WTC11 (cell line): ENCODE measurements at places on chromosomes 1 and 21. TPM values are rescaled to one million over a fixed set of nuclear protein-coding genes. Genes with fewer than 3 reads are reported as not detected.

KCND3 gene
- total RNA-seq, result 0.18 to 0.35 TPM (median 0.18 TPM) in 3 replicates

- no peak overlapping the region for H3K4me3 ChIP-seq
- DNase-seq, result no peak
- H3K27me3 ChIP-seq, result no peaks in the 10 kb centered on the region
- H3K36me3 ChIP-seq, result no peaks in the 10 kb centered on the region
- no peaks in the 10 kb centered on the region for H3K4me1 ChIP-seq
- no peak overlapping the region for H3K27ac ChIP-seq
Observed at GRCh38 chr1:163141556-163141955, 61.2 kb downstream of the RGS5 start.

ENAH gene
- total RNA-seq, result 223 to 229 TPM (median 227 TPM) in 3 replicates

- peaks cover 4% of the 10 kb centered on the region; the same call in 1 of the 2 replicates for H3K4me1 ChIP-seq
- no peak overlapping the region for H3K4me3 ChIP-seq
- peak; percentile 24 for DNase-seq
- H3K27me3 ChIP-seq, result no peaks in the 10 kb centered on the region
- H3K27ac ChIP-seq, result no peak overlapping the region
Observed at GRCh38 chr1:240824238-240824637, 212.3 kb upstream of the GREM2 start.

- H3K27ac ChIP-seq, result no peak overlapping the region
- peaks cover 5% of the 10 kb centered on the region; the same call in 1 of the 2 replicates for H3K27me3 ChIP-seq
- H3K4me1 ChIP-seq, result no peaks in the 10 kb centered on the region
- no peak overlapping the region for H3K4me3 ChIP-seq
- DNase-seq, result no peak
- peaks cover 24% of the 10 kb centered on the region; the same call in 1 of the 2 replicates for H3K36me3 ChIP-seq
Observed at GRCh38 chr1:2930913-2931723, 90.1 kb upstream of the ACTRT2 start.

AQP10 gene
- total RNA-seq, result not detected in 3 replicates
